ENCODE measurements at places on chromosomes 3 and 15.

- no peak for DNase-seq
These were observed 23.3 kb upstream of the IREB2 start for GRCh38 chr15:78414621-78415250.

DNA sequence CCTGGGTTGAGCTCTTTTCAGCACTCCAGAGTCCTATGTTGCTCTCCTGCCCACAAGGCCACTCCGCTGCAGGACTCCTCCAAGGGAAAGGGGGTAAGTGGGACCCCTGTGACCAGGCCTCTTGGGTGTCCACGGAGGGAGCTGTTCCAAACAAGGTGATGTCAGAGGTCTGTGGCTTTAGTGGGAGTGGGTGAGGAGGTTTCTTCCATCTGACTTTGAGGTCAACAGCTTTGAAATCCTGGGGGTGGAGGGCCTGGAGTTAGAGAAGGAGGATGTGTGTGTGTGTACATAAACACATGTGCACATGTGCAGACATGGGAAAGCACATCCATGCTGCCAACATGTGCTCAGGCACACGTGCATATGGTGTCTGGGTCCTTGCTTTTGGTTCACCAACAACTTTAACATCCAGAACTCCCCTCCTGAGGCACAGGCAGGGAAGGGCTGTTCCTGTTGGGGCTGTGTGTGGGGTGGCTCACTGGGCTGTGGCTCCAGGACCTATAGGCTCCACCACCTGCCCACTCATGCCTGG lies 51.4 kb upstream of the TMEM115 start:
- no peak for DNase-seq

- DNase-seq = no peak
These were observed 8.1 kb downstream of the GOLGA6L2 start for GRCh38 chr15:23438816-23439466.

DNA sequence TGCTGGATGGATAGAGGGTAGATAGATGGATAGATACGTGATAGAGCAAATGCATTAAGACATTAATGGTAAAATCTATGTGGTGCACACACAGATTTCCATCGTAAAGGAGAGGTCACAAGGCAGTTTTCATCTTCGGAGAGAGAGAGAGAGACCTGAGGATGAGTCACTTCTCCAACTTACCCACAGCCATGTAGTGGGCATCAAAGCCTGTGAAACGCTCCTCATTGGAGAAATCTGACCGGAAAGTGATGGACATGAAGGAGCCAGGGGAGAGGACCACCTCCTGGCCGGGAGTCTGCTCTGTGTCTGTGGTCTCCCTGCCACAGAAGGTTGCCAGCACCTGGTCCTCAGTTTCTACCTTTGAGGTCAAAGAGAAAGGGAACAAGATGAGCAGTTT lies 29.2 kb downstream of the MASP1 start:
- no peak for DNase-seq

GRCh38 chr3:64329037-64329436 lies 103.8 kb upstream of the PRICKLE2 start:
- no peak for DNase-seq

GRCh38 chr15:73695773-73696640 lies 11.8 kb downstream of the CD276 start:
- DNase-seq = no peak

GRCh38 chr3:47266709-47267489 lies 15.7 kb downstream of the KIF9 start:
- no peak for DNase-seq

GRCh38 chr3:30124435-30125370 lies 481.7 kb upstream of the TGFBR2 start:
- no peak for DNase-seq

DNA sequence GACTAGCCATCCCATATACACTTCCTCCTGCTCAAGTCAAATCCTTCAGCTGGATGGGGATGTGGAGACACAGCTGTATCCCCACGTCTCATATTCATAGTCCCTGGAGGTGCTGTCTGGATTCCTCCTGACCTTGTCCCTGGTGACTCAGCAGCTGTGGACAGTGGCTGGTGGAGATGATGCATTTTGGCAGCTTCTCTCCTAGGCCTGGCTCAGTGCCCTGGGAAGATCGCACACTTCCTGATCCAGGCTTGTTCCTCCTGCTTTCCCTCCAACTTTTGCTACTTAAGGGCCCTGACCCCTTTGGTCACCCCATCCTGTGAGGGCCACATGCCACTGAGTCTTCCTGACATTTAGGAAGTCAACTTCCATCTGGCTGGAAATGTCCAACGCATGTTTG lies 44.4 kb downstream of the ADAMTSL3 start:
- no peak for DNase-seq

Data from HEK293T (cell line).